ENCODE measurements at places on chromosomes 13 and 19.

- no peak for DNase-seq
Observed at GRCh38 chr19:48290401-48290770, 20.5 kb downstream of the ZNF114 start.

- DNase-seq = no peak
Observed at GRCh38 chr13:98510156-98510509, 66.8 kb downstream of the STK24 start.

DNA sequence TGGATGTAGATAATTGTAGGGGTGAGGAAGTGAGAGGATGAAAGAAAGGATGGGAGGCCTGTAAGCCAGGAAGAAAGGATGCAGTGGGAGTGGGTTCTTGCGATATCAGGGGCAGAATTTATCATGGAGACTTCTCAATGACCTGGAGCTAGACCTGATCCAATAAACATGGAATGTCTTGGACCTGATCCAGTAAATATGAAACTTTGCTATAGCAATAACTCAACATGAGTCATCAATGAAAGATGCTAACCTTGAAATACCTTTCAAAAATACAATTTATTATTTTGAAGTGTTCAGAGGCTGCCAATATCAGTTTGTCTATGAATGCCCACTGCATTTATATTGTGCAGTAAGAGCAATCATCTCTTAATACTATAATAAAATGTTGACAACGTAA lies 279.5 kb downstream of the POU4F1 start:
- DNase-seq = no peak

DNA sequence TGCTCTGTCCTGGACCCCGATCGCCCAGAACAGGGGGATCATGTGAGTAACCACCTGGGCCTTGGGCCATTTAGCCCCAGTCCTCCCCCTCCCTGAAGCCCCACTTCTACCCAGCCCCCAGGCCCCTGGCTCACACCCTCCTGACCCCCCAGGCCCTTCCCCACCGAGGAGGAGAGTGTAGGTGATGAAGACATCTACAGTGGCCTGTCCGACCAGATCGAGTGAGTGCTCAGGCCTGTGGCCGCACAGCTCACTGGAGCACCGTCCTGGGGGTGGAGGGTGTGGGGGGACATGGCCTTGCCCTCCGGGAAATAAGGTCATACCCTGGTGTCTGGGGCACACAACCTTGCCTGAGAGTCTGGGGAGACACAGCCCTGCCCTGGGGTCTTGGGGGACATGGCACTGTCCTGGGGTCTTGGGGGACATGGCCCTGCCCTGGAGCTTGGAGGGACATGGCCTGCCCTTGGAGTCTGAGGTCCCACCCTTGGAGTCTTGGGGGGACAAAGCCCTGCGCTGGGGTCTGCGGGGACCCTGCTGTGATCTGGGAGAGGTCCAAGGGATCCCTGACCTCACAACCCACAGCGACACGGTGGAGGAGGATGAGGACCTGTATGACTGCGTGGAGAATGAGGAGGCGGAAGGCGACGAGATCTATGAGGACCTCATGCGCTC lies 49.3 kb downstream of the VAV1 start:
- no peak for DNase-seq

DNA sequence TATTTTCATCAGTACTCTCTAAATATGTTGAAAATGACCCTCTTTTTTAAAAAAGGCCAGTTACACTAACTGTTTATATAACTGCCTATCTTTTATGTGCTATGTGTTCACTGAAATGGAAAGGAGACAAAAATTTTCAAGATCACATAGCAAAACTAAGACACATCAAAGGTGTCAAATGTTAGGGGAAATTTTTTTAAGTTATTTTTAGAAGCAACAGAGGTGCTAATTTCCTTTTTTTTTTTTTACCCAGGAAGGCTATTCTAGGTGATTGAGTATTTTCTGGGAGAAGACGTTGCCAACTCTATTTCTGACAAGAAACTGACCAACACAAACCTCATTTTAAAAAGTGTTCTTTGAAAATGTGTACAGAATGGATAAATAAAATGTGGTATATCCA lies 45.7 kb downstream of the ELF1 start:
- no peak for DNase-seq

DNA sequence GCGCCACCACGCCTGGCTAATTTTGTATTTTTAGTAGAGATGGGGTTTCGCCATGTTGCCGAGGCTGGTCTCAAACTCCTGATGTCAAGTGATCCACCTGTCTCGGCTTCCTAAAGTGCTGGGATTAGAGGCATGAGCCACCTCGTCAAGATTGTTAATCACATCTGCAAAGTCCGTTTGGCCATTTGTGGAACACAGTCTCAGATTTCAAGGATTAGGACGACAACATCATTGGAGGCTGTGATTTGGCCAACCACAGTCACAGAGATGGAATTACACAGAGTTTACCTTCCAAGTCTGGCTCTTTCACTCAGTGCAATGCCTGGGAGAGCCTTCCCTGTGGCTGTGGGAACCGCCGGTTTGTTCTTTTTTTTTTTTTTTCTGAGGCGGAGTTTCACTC lies 17.8 kb downstream of the SULT2B1 start:
- no peak for DNase-seq

GRCh38 chr19:35379992-35380391 lies 9.1 kb downstream of the GPR42 start:
- no peak for DNase-seq

- peak; percentile 75 for DNase-seq
Observed at GRCh38 chr13:29594710-29595379, 643 bp downstream of the SLC7A1 start.

GRCh38 chr13:33050161-33050560 lies 33.9 kb downstream of the KL start:
- DNase-seq = no peak

DNA sequence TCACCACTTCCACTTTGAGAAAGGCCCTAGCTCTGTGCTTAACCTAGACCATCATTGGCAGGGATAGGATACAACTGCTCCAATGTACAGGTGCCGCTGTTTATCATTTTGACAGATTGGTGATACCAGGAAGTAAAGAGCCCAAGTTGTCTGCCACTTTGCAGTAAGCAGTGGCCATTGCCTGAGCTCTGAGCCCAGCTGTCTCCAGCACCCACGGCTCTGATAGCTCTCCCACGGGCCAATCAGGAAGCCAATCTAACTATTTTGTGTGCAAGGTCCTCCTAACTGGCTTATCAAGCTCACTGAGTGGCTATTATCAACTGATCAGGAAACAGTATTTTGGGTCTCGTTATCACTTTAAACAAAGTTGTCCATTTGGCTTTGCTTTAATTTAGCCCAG lies 181.1 kb downstream of the DCT start:
- no peak for DNase-seq

- DNase-seq = no peak
Observed at GRCh38 chr13:111917086-111917485, 149.9 kb upstream of the SOX1 start.

GRCh38 chr13:53691417-53691816 lies 662.8 kb downstream of the OLFM4 start:
- DNase-seq = no peak

DNA sequence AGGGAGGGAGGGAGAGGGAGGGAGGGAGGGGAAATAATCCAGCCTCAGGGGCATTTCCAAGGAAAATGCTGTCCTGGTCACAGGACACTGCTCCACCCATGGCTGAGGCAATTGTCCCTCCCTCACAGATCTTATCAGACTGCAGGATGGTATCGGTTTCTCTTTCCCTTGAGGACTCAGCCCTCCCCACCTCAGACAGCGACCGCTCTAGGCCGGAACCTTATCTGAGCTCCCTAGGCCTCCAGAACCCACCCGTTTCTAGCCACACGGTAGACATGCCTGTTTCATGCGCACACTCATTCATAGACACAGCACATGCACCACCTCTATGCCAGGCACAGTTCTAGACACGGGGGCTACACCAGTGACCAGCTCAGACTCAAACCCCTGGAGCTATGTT lies 10.0 kb upstream of the IZUMO2 start:
- peak; percentile 37 for DNase-seq

DNA sequence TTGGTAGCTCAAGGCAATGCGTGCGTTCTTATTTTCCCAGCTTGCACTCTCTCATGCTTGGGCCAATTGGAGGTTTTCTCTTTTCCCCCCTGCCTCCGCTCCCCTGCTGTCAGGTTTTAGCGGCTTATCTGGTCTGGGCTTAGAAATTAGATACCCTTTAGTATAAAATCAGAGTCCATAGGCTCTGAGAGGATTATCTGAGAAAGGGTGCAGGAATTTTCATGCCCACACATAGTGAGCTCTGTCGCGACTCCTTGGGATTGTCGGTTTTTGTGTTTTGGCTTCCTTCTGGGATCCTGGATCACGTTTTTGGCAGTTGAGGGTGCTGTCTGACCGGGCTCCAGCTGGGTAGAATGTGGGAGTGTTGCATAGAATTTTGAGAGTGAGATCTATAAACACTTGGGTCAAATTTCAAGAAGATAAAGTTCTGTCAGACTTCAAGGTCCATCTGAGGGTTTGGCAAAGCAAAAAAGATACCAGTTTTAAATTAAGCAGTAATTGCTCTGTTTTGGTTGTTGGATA lies 12.4 kb downstream of the CHAF1A start:
- no peak for DNase-seq

DNA sequence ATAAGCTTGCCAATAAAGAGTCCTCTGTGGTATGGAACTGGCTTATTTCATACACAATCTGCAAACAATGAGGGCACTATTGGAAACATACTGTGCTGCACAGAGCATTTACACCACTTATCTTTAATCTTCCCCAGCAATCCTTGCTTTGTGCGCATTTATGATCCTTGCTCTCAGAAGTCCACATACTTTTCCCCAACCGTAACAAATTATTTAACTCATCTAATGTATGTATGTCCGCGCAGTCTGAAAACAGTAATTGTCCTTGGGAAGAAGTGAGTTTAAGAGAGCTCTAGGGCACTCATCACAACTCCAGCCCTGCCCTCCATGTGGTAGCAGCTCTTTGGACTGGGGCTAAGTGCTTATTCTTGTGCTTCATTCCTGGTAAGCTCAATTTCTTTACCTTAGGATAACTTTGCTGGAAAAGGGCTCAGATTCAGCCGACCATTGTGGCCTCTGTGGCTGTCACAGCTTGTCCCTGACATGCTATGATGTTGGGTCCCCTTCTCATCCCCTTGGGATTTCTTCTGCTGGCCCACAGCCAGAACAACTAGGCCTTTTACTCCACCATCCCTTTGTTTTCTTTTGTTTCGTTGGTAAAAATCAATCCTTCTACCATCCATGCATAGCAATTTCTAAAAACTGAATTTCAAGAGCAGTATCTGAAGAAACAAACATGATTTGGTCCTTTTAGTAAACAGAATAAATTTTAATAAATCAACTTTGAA lies 152.7 kb downstream of the TNFRSF19 start:
- no peak for DNase-seq

DNA sequence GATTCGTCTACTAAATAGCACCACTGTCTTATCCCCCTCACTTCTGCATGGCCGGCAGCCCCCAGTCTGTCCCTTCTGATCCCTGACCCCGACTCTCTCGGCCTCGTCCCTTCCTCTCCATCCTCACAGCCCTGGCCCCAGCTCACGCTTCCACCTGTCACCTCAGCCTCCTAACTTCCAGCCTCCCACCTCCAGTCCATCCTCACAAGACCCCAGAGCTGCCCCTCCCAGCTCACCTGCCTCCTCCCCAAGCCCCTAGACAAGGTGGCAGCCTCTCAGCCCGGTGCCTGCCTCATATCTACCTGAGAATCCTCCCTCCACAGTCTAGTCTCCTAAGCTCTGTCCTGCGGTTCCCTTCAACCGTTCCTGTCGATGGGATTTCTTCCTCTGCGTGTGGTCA lies 10.0 kb downstream of the KCNC3 start:
- DNase-seq = no peak

Measured in activated naive CD4-positive, alpha-beta T cell treated with anti-CD3 and anti-CD28 coated beads, Interleukin-2, amount 10 ng/mL, durations not matched to agents 7 days and 5 days (primary cell).